ENCODE measurements at places on chromosomes 1 and 21. TPM values are rescaled to one million over a fixed set of nuclear protein-coding genes. Genes with fewer than 3 reads are reported as not detected.
A peak's percentile ranks its signal among the peaks of the same experiment; 100 is the strongest.

DNA sequence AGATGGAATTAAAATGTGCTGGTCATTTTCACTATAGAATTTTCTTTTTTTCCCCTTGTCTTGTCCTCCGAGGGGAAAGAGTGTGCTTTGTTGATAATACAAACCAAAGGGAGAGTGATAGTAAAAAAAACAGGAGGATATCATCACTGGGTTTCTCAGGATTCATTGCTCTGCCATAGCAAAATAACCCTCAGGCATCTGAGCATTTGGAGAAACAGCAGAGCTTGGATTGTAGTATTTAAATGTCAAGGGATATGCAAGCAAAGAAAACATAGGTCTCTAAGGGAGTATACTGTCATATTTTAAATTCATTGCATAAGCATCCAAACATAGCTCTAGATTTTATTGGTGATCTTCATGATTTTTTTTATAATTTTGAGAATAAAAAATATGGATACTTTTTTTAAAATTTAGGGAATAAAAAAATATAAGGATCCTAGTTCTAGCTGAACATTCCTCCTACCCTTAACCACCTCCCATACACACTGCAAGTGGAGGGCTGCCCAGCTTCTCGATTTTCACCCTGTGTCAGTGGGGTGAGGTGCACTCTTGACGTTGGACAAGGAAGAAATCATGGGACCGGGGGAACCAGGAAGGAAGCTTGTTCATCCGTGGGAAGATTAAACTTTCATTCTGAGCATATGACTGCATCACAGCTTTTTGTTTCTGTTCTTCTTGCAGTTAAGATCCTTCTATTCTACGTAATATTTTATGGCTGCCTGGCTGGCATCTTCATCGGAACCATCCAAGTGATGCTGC, 4.4 kb downstream of the ATP1B1 start:
- DNase-seq = peak; percentile 57

DNA sequence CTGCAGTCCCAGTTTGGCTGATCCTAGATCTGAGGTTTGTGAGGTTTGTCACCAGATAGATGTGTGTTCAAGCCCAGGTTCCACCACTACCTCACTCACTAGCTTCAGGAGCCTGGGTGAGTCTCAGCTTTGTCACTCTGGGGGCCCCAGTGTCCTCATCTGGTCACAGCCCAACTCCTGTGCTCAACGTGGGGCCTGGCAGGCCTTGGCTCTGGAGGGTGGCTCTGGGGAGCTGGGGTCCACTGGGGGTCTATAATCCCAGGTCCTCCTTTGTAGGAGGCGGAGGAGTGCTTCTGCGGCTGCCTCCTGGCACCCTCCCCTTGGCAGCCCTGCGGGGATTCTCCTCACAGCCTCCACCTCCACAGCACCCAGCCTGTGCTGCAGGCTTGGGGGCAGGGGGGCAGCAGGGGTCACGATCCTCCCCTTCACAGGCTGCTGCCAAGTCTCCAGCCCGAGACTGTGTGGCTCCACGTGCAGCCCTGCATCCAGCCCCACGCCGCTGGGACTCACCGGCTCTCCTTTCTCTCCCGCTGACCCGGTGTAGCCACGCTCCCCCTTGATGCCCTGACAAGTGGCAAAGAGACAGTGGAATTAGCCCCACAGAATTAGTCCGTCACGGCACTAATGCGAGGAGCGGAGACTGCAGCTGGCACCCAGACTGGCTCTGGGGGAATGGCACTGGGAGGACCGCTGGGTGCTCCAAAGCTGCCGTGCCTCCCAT, 22.5 kb upstream of the PEF1 start:
- DNase-seq = no peak

DNA sequence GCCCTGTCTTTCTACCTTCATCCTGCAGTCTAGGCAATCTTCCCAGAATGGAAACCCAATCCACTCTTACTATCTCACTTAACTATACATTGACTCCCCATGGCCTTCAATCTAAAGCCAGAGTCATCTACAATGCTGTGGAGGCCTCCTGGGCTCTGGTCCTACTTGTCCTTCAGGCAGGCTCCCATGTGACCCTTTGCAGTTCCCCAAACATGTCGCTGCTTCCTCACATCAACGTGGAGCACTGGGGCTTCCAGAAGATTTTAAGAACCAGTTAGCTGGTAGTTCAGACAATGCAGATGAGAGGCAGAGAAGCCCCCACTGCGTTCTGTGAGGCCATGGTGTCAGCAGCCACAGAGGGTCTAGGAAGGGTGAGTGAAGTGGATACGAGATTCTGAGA, 18.6 kb downstream of the LYPD8 start:
- DNase-seq = no peak

- no peak for DNase-seq
Observed at GRCh38 chr1:83766241-83766691, 232.7 kb downstream of the TTLL7 start.

DNA sequence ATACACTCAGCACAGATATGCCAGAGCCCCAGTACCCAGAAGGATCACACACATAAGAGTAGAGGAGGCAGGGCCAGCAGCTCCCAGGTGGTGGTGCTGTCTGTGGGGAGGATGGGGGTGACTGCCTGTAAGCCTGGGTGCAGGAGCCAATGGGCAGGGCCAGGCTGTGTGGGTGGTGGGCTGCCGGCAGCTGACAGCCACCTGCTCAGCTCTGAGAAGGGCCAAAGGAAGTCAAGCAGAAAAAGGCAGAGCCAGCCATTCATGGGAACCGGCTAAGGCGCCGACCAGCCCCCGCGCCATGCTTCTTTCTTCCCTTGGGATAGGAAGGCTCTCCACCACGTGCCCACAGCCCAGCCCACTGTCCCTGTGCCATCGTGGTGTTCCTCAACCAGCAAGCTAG, 14.1 kb downstream of the PIK3C2B start:
- DNase-seq = no peak

DNA sequence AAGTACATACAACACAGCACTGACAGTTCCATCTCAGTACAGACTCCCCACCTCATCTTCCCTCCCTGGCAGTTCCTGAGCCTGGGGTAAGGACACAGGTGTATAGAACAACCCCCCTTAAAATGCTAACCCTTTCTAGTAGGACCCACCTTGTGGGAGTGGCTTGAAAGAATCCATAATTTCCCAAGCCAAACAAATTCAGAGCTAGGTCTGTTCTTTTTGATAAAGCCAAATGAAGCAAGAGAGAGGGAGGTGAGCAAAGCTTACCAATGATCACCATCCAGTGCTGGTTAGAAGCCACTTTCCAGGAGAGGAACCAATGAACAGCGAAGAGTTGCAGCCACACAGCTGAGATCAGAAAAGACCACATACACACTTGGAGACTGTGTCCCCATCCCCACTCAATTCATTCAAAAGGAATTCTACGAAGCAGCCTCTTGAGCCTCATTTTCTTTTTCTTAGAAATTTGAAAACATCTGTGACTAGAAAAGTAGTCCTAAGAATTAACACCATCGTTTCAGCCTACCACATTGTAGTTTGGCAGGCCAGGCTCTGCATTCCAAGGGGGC, 9.2 kb downstream of the UBE2Q1 start:
- no peak for DNase-seq

DNA sequence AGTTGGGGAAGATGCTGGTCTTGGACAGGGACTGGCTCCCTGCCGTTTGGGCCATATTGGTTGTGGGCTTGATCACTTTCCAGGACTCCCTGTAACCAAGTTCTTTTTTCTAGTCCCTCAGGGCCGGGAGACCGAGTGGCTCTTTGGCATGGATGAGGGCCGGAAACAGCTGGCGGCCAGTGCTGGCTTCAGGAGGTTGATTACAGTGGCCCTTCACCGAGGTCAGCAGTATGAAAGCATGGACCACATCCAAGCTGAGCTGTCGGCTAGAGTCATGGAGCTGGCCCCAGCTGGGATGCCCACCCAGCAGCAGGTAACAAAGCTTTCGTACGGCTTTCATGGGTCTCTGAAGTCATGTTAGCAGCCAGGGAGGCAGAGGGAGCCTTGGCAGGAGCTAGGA, 4.3 kb downstream of the METTL13 start:
- no peak for DNase-seq

GRCh38 chr1:53376041-53376461, 48.2 kb upstream of the LRP8 start:
- DNase-seq = no peak

- no peak for DNase-seq
Observed at GRCh38 chr1:168972225-168972624, 134.3 kb upstream of the ATP1B1 start.

DNA sequence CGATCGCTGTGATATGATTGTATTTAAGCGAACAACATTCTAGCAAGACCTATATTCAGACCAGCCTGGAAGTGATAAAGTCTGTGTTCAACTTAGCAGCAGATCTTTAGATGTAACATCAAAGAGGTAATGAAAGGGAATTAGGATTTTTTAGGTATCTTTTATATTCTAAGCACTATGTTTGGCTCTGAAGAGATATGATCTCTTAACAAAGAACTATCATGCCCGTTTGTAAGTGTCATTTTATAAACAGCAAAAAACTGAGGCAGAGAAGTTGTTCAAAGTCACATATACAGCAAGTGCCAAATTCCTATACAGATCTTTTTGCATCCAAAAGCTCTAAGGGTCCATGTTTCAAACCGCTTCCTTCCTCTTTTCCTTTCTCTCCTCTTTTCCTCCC, 53.0 kb upstream of the TIAM1 start:
- no peak for DNase-seq

DNA sequence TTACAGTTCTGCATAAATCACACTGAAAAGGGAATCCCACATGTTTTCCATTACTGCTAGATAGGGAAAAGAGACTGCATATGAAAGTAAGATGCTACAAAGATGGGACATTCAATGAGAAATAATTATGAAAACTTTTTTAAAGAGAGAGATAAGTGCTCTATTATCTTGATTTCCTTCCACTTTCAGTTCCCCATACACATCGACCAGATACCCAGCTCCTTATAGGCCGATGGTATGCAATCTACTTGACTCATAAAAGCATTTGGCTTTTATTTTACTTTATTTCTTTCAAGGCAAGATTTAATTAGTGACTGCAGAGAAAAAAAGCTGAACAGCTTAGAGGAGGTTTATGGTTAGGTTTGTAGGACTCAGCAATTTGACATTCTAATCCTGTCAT, 13.1 kb downstream of the BRINP2 start:
- DNase-seq = no peak

DNA sequence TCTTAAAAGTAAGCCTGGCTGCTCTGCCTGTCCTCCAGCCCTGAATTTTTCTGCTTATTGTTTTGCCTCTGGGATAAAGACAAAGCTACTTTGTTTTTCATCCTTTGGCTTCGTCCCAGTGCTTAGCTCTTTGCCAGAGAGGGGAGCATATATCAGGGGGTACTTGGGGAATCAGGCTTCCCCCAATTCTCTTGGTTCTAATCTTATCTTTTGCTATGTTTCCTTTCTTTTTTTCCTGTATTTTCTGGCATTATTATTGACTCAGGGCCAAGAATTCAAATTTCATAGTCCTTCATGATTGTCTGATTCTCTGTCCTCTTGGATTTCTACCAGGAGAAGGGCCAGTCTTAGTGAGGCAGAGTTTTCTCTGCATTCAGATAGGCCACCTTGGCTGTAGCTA, 51.2 kb downstream of the GIPC2 start:
- peak; percentile 84 for DNase-seq

DNA sequence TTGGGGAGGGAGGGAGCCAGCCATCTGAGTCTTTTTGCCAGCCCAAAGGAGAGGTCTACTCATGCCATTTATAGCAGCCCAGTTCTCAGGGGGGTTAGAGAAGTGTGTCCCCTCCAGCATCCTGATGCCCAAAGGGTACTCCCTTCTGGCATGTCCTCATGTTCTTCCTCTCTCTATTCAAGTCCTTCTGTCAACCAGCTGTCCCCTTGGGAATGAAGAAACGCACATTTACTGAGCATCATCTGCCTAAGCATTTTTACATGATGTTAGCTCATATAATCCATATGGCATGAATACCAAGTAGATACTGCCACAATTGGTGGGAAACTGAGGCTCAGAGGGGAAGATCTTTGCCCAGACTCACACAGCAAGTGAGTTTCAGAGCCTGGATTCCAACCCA, 14.8 kb upstream of the TACSTD2 start:
- DNase-seq = no peak

DNA sequence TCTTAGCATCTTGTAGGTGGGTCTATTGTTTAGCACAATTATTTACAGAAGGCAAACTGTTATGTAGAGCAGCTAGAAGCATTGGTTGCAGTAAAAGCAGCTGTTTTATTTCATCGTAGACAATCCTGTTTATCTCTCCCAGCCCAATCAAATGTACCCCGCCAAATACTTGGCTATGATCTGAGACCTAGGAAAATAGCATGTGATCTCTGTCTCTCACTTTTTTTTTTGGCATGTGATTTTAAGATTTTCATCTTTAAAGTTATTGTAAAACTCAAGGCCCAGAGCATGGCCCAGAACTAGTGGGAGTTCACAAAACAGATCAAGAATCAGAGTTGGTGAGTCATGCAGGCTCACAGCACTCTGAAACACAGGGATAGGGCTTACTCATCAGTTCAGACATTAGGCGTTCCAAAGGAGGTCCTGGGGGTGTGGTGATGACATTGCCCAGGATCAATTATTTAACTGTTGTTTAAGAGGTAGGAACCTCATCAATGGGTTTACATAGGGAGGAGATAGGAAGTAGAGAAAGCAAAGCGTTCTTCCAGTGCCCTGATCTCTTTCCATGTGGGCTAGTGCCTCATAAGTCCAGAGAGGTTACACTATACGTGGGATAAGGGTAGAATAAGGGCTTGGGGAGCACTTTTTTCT, 40.2 kb downstream of the TBX19 start:
- peak; percentile 36 for DNase-seq

DNA sequence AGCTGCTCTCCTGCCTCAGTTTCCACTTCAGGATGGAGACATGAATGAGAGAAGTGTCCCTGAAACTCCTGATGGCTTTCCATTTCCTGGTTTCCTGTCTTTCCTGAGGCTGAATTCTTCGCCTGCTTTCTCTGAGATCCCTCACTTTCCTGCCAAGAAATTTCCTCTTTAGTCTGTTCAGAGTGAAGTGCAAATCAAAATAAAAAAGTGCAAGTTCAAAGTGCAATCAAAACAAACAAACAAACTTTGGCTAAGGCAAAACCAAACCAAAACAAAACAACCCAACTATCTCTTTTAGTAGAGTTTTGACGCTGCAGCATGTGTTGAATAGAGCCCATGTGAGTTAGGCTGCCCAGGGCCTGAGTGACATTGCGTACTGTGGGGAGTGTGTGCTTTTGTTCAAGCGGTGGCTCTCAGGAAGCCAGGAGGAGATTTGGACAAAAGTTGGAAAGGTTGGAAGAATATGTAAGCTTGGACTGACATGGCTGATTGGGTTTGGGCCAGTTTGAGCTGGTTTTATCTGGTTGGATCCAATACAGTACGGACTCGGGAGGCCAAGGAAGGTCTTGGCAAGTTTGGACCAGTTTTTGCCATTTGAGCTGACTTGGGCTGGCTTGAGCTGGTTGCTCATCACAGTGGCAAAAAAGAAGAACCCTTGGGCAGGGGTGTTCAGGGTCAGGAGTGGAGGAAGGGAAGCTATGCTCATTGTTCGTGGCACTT, 61.1 kb upstream of the TINAGL1 start:
- no peak for DNase-seq

Gene OR10Z1
- total RNA-seq = not detected

Gene CELA3B
- 0.26 TPM for total RNA-seq

Gene RHBDL2
- 0.33 TPM for total RNA-seq

Gene MYOG
- total RNA-seq = not detected

Gene CHIA
- total RNA-seq = not detected

Gene NCAM2
- 0.40 TPM for total RNA-seq

Gene SPATC1L
- 6.9 TPM for total RNA-seq

Gene SLC44A3
- 1.2 TPM for total RNA-seq
